Esophagus muscularis mucosa (tissue), 4 donors: ENCODE measurements at places on chromosomes 3 and 15.

DNA sequence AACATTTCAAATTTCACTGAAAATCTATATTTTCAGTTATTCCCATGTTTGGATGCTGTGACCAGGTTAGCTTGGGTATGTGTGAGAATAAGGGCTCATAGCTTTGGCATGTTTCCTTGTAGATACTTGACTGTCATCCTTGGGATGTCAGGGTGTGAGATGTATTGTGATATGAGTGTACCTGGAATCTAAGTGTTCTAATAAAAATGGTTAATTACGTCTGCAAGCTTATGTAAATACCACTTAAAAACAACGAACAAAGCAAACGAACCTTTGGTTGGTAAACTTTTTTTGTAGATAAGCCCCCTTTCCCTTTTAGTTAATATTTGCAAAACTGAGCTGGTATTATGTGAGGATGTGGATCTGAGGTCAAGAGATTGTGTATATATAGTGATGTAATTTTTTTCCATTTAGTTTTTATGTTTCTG lies 63.5 kb downstream of the FNDC3B start:
- no peak for DNase-seq

DNA sequence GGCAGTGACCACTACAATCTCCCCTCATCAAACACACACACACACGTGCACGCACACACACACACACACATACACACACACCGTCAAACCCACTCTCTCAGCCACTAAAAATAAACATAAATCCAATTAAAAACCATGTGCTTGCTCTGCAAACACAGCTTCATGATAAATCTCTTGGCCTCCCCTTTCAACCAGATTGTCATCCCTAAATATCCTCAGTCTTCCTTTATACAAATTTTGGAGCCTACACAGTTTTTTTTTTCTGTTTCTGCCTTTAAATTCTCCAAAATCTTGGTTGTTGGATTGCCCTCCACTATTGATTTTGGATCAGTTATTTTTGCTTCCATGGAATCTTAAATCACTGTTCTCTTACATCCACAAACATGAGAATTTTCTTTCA lies 245.6 kb downstream of the SATB1 start:
- no peak for DNase-seq

- DNase-seq, result no peak
Observed at GRCh38 chr3:174035328-174035886, 637.9 kb downstream of the NLGN1 start.

- DNase-seq, result no peak
Observed at GRCh38 chr3:22122567-22122966, 371.6 kb upstream of the ZNF385D start.

- DNase-seq, result no peak
Observed at GRCh38 chr15:44094781-44095180, 100.3 kb downstream of the FRMD5 start.
